ENCODE measurements at places on chromosomes 3 and 15.
A peak's percentile ranks its signal among the peaks of the same experiment; 100 is the strongest.

GRCh38 chr3:142027300-142027699 is 122.0 kb downstream of the TFDP2 start:
- no peak for DNase-seq

DNA sequence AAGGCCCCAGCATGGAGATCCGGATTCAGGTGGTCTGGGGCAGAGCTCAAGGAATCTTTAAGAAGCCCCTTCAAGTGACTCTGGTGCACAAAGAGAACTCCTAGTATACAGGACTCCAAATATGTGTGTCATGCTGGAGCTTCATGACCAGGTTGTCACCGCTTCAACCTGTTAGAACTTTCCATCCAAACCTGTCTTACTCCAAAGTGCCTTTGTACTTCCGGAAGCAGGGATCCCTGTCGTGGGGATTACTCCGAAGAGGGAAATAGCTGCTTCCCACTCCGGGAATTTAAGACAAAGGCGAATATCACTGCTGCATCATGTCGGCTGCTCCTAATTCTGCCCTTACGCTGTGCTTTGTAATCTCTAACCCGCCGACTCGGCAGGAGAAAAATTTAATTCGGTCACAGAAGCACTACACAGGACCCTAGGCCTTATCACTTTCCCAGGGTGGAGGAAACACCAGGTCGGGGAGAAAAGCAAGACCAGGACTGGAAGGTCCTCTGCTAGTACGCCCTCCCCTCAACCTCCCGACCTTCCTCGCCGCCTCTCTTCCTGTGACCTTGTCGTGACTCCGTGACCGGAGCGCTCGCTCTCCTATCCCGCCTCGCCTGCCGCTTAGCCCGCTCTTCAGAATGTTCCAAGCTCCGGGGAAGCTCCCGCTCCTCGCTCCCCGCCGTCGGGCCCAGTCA is 730 bp downstream of the HIGD1A start:
- peak; percentile 38 for DNase-seq

GRCh38 chr15:79643393-79643792 is 211.3 kb downstream of the MINAR1 start:
- DNase-seq = no peak

GRCh38 chr15:66157507-66157906 is 96.0 kb downstream of the MEGF11 start:
- no peak for DNase-seq

DNA sequence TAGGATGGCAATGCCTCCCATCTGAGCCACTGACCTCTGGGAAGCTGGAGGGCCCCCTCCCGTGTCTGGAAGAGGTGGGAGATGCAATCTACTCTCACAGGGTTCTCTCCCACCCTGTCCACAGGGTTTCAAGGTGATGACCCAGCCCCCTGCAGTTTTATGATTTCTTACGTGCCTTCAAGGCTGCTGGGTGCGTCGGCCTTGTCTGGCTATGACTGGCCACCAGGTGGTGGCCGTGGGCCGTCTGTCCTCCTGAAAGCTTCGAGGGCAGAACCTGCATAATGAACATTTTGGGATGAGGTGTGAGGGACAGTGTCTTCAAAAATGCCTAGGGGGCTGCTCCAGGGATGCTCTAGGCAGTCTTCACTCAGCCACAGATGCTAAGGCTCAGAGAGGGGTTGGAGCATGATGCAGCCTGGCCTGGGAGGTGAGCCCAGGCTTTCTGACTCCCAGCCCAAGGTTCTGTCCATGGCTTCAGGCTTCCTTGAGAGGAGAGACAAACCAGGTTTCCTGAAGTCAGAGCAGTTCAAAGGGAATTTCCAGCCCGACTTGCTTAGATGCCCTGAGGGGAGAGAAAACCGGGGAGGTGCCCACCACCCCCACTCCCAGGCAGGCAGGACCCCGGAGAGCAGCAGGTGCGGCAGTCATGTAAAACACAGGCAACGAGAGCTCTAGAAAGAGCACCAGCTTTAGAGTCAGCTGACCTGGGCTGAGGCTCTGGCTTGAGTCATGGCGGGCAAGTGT is 18.7 kb downstream of the ISG20 start:
- DNase-seq = no peak

DNA sequence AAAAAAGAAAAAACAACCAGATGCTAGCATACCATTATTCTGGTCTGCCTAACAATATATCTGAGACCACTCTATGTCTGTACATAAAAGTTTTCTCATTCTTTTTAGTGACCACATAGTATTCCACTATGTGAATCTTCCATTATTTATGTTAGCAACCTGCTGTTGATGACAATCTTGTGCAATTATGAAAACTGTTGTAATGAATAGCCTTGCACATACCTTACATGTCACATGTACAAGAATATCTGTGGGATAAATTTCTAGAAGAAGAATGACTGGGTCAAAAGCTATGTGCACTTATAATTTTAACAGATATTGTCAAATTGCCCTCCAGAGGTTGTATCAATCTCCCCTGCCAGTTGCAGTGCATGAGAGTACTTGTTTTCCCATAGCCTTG is 62.5 kb downstream of the ARHGAP31 start:
- no peak for DNase-seq
